ENCODE measurements at places on chromosomes 7 and 10.

GRCh38 chr7:113608782-113609181 is 310.0 kb downstream of the PPP1R3A start:
- DNase-seq = no peak

DNA sequence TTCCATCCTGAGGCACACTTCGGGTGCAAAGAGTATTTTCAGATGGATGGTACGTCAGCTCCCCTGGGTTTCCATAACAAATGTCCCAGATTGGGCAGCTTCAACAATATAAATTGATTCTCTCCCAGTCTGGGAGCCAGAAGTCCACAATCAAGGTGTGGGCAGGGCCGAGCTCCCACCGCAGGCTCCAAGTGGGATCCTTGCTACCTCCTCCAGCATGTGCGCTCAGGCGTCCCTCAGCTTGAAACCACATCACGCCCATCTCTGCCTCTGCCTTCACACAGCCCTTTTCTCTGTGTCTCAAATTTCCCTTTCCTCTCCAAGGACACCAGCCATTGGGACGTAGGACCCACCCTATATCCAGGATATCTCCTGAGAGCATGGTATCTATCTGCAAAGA is 153.5 kb downstream of the DIP2C start:
- DNase-seq = no peak

- DNase-seq = no peak
Measured at GRCh38 chr7:140726281-140726680, 29.8 kb downstream of the NDUFB2 start.

- no peak for DNase-seq
Measured at GRCh38 chr10:49189422-49189821, 1.2 kb upstream of the TMEM273 start.

- DNase-seq = no peak
Measured at GRCh38 chr7:25860275-25861163, 291.5 kb upstream of the NFE2L3 start.

GRCh38 chr7:101517304-101517703 is 111.8 kb downstream of the MYL10 start:
- DNase-seq = no peak

DNA sequence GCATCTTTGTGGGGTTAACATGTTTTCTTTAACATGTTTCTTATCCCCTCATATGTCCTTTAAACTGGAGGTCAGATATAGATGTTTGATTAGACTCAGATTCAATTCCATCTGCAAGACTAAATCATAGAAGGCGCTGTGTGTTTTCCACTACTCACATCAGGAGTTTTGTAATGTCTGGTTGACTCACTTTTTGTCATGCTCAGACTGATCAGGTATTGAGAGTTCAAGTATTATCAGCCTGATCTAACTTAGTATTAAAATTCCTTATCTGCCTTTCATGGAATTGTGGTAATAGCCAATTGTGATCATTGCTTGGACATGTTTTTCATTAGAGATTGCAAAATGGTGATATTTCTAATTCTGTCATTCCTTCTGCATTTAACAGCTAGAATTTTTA is 30.2 kb downstream of the ENTPD7 start:
- DNase-seq = no peak

DNA sequence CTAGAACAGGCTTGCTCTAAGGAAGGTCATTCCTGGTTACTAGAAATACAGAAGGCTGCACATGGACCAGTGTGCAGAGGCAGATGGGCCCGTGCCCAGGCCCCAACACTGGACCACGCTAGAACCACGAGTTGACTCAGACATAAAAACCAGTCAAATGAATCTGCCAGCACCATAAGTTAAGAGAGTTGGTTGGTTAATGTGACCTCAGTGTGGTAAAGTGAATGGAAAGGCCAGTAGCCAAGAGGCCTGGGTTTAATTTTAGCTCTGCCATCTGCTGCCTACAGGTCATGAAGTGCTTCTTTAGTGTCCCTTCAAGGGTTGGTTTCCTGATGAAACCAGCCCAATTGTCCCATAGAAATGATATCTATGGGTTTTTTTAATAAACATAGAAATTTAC is 329.6 kb upstream of the NRP1 start:
- no peak for DNase-seq

- no peak for DNase-seq
Measured at GRCh38 chr10:101008823-101009423, 9.3 kb downstream of the LZTS2 start.

DNA sequence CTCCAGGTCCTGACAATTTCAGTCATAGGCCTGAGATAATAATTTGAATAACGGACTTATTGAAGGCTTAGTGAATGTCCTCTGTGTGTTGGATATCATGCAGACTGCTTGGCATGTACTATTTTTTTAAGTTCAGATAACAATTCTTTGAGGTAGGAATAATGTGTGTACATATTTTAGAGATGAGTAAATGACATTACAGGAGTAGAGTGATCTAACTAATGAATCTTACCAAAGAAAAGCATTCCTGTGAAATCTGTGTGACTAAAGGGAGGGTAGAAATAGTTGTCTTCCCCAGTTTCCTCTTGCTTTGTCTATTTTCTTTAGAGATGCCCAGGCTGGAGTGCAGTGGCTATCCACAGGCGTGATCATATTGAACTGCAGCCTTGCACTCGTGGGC is 391.8 kb upstream of the ETV1 start:
- no peak for DNase-seq

- no peak for DNase-seq
Measured at GRCh38 chr7:96397936-96398598, 76.2 kb upstream of the SLC25A13 start.

- DNase-seq = no peak
Measured at GRCh38 chr7:24924375-24924774, 55.6 kb downstream of the OSBPL3 start.

GRCh38 chr7:70758646-70759045 is 373.3 kb upstream of the GALNT17 start:
- no peak for DNase-seq

DNA sequence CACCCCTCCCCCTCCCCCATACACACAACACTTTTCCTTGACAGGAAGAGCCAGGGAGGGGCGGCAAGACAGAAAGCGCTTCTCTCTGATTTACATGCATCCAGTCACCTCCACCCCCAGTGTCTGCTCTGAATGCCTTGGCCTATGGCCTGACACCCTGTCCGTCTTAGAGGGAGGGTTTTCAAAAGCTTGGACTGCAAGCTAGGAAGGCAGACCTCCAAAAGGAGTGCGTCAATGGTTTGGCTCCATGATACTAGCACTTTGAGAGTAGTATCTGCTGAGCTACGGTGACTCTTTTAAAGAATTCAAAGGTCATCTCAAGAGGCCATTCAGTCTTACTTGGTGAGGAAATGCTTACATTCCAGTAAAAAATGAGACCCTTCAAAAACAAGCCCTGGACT is 20.3 kb upstream of the PAX2 start:
- no peak for DNase-seq

DNA sequence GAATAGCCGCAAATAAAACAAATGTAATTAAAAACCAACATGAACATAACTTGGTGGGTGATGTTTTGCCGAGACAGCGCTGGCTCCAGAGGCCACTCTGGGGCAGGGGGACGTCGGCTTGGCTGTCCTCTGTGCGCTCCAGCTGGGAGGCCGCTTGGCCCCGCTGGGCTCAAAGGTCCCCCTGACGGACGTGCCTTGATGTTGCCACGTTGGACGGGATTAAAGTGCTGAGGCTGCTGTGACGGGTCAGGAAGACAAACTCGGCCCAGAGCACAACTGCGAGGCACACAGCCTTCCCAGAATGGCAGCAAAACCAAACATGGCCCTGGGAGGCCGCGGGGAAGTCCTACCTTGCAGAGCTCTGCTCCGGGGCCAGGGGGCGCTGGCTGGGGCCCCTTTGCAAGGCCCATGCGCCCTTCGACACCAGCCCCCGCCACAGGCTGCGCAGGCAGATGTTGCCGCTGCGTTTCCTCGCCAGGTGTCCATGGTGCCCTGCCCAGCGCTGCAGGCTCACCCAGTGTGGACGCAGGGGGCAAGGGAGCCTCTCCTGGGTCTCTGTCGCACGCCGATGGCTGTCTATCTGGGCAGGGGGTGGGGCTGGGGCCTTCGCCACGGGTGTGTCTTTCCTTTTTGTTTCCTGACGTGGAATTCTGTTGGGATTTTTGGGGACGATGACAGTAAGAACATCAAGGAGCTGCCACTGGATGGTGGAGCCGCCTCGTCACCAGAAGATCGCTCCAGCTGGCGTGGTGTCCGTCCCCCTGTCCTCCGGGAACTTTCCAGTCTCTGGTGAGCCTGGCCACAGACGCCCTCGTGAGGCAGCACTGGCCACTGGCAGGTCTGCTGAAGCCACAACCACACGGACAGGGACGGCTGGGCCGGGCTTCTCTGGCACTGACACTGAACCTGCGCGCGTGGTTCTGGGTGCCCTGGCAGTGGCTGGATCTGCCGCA is 99.6 kb upstream of the DIP2C start:
- DNase-seq = peak; percentile 34

DNA sequence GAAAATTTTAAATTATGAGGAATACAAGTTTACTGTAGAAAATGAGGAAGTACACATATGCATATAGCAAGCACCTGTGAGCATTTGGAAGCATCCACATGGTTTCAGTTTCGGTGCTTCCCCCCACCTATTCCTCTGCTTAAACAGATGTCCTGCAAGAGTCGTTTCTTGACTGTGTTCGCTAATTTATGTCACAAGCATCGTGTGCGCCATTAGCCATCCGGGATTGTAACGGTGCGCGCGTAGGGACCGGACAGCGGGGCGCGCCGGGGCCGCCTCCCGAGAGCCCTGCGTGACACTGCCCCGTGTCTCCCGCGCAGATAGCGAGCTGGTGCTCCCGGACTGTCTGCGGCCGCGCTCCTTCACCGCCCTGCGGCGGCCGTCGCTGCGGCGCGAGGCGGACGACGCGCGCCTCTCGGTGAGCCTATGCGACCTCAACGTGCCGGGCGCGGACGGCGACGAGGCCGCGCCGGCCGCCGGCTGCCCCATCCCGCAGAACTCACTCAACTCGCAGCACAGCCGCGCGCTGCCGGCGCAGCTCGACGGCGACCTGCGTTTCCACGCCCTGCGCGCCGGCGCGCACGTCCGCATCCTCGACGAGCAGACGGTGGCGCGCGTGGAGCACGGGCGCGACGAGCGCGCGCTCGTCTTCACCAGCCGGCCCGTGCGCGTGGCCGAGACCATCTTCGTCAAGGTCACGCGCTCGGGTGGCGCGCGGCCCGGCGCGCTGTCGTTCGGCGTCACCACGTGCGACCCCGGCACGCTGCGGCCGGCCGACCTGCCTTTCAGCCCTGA is 90.9 kb downstream of the NEURL1 start:
- DNase-seq = peak; percentile 79

DNA sequence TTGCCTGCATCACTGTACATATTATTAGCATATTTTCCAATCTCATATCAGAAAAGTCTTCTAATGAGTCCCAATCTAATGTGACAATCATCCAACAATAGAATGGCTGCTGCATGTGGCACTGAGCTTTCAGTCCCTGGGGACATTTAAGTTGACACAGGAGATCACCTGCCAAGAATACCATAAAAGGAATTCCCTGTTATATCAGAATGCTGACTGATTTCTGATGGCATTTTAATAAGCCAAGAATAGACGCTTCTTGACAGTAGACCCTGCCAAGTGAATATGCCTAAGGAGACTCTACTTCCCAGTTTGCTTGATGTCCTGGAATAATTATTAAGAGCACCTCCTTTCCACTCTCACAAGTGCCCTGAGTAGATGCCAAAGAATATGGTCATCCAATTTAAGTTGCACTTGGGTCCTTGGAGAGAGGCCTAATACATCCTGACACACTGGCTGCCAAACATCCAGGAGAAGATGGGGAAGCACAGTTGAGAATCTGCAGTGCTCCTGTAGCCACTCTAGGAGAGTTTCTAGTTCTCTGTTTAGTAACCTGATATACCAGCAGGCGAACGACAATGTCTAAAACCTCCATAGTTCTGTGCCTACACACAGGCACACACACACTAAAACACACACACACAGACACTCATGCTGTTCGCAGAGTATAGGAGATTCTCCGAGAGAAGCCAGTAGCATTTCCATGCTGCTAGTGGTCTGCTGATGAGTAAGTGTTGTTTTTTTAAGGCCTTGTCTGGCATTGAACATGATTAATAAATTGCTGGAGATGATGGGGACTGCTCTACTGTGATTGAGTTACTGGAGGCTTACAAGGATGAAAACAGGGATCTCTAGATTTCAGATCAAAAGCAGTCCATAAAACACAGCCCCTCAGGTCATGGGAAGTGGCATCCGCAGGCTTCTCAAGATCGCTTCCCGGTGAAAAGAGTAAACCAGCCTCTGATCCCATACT is 369.6 kb downstream of the KCNMA1 start:
- DNase-seq = no peak

GRCh38 chr7:132347123-132347522 is 229.1 kb downstream of the PLXNA4 start:
- no peak for DNase-seq

DNA sequence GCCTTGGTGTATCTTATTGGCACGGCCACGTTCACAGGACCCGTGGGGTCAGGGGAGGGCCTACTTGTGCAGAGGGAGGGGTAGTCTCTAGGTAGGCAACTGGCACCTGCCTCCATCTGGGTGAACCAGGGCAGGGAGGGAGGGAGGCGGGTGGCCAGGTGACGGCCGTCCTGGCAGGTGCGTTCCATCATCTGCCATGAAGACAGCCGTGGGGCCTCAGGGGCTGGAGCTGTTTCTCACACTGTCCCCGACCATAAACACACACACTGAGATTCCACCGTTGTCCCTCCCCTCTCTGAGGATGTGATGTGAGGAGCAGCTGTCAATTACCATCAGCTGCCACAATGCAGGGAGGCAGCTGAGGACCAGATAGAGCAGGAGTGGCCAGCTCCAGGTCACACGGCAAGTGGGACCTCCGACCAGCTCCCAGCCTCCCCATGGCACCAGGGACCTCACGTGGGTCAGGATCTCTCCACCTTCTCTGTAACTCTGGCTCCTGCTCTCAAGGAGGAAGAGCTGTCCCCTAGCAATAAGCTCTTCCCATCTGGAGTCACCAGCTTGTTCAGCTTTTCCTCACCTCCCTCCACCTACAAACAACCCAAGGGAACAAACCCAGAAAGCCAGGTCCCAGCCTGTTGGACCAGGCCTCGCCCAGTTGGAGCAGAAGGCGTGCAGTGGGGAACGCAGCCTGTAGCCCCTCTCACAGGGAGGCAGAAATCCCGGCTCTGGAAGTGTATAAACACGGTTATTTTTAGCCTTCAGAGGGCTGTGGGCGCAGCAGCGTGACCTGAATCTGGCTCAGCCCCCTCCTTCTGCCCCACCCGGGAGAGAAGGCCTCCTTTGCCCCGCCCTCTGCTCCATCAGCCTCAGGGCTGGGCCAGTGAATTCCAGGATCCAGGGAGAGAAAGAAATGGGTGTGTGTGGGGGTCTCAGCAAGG is 33.1 kb downstream of the ZMIZ1 start:
- DNase-seq = no peak

GRCh38 chr10:30098629-30099028 is 39.2 kb upstream of the JCAD start:
- DNase-seq = no peak

DNA sequence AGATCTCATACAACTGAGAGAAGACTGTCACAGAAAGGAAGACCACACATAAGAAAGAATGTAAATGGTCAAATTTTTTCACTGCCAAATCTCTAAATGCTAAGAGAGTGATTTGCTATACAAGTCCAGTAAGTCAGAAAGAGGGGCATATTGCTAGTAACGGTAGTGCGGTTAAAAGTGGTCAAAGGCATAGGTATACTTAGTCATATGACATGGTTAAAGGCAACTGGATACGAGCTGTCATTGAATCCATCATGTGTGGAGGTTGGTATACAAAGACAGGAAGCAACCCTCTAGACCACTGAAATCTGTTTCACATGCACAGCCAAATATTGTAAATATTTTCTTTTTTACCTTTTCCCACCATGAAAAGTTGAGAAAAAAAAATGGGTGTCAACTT is 4.8 kb downstream of the INHBA start:
- no peak for DNase-seq

- DNase-seq = no peak
Measured at GRCh38 chr7:104700336-104700735, 313.7 kb upstream of the KMT2E start.

GRCh38 chr7:159118623-159119022 is 26.0 kb downstream of the VIPR2 start:
- no peak for DNase-seq

All from CD4-positive, alpha-beta T cell treated with Interleukin-17A for 4 hours (primary cell).